NCI-H187 treated with DMSO at 0.1 percent for 48 hours (cell line): ENCODE measurements at places on chromosomes 7 and 10.

- no peak for DNase-seq
Observed at GRCh38 chr7:104804696-104805095, 209.3 kb upstream of the KMT2E start.

DNA sequence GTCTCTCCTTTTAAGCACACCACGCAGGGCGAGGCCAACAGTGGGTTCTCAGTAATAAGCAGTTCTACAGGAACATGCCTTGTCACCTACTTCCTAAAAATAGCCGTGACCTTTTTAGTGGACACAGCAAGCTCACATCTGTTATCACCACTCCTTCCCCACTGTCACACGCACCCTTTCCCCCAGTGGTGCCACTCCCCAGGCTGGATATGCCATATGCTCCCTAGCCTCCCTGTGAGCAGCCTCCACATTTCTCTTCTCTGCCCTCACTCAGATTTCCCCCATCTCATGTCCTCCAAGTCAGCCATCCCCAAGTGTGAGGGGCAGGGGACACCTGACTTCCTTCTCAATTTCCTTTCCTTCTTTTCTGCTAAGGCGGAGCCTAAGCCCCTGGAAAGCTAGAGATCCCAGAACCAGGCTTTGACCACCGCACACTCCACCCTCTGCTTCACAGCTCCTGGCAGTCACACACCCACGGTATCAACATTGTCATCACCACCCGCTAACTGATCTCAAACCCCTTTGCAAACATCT, 3.7 kb downstream of the ANXA11 start:
- DNase-seq: no peak

GRCh38 chr10:84668186-84668763, 339.9 kb downstream of the CCSER2 start:
- peak; percentile 52 for DNase-seq

GRCh38 chr10:3107426-3107961, 40.1 kb downstream of the PFKP start:
- DNase-seq: no peak

GRCh38 chr10:130416334-130417150, 280.4 kb downstream of the GLRX3 start:
- DNase-seq: no peak

DNA sequence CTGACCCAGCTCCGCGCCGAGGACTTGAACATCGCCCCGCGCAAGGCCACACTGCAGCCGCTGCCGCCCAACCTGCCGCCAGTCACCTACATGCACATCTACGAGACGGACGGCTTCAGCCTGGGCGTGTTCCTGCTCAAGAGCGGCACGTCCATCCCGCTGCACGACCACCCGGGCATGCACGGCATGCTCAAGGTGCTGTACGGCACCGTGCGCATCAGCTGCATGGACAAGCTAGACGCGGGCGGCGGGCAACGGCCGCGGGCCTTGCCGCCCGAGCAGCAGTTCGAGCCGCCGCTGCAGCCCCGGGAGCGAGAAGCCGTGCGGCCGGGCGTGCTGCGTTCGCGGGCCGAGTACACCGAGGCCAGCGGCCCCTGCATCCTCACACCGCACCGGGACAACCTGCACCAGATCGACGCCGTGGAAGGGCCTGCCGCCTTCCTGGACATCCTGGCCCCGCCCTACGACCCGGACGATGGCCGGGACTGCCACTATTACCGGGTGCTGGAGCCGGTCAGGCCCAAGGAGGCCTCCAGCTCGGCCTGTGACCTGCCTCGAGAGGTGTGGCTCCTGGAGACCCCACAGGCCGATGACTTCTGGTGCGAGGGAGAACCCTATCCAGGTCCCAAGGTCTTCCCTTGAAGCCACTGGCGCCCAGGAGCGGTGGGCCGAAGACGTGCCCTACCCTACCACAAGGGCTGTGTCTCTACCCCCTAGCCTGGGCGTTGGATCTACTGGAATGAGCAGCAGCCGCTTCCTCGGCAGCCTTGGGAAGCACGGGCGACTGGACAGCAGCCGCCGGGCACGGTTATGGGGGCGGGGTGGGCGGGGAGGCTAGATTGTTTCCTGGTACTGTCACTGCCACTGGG, 945 bp downstream of the ADO start:
- no peak for DNase-seq

GRCh38 chr7:111212857-111213523, 122.1 kb downstream of the LRRN3 start:
- DNase-seq: no peak

DNA sequence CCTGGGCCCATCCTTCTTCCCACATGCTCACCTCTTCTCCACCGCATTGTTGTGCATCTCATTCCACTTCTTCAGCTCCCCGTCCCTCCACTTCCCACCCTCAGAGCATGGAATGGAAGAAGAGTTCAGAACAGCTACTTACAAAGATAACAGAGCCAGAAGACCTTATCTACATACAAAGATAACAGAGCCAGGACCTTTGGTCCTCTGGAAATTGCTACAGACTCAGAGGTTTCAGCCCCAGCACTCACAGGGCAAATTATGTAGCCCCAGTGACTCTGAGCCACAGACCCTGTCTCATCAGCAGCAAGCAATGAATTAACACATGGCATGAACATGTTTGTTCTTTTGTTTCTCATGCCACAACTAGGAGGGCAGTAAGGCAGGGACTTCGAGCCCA, 28.7 kb upstream of the SLC29A3 start:
- DNase-seq: no peak

DNA sequence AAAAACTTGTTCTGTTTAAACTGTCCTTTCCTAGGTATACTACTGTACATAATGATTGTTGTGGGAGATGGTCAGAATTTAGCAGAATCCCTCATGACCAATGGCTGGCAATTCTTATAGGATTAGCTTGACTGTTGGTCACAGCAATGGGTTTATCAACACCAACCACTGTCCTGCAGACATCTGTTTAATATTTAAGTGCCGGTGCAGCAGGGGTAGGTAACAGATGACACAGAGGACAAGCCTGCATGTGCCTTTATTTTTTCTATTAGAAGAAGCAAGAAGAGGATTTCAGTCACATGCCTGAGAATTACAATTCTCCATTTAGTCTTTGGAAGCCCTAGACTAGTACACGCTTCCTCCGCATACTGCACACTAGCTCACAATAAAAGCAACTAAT, 48.4 kb downstream of the CCDC6 start:
- DNase-seq: no peak

- no peak for DNase-seq
Observed at GRCh38 chr7:27712217-27712616, 27.7 kb upstream of the TAX1BP1 start.
